ENCODE measurements at places on chromosomes 6 and 20. TPM values are rescaled to one million over a fixed set of nuclear protein-coding genes. Genes with fewer than 3 reads are reported as not detected.

IMPG1 gene
- total RNA-seq: not detected

MUC22 gene
- not detected for total RNA-seq

CD93 gene
- total RNA-seq: under 0.01 TPM

APOBEC2 gene
- not detected for total RNA-seq

SCRT2 gene
- total RNA-seq: not detected

PREX1 gene
- total RNA-seq: 8.3 TPM

SLC17A4 gene
- total RNA-seq: not detected
